Activated CD8-positive, alpha-beta T cell treated with anti-CD3 and anti-CD28 coated beads for 36 hours (primary cell): ENCODE measurements at places on chromosomes 6 and 20. TPM values are rescaled to one million over a fixed set of nuclear protein-coding genes. Genes with fewer than 3 reads are reported as not detected.

GRCh38 chr6:131909408-131910218 is 41.6 kb downstream of the CCN2 start:
- peak; percentile 87 for DNase-seq

- no peak for DNase-seq
Measured at GRCh38 chr6:95693108-95693507, 115.8 kb downstream of the MANEA start.

GRCh38 chr6:162360901-162361567 is 366.5 kb downstream of the PRKN start:
- DNase-seq = no peak

DNA sequence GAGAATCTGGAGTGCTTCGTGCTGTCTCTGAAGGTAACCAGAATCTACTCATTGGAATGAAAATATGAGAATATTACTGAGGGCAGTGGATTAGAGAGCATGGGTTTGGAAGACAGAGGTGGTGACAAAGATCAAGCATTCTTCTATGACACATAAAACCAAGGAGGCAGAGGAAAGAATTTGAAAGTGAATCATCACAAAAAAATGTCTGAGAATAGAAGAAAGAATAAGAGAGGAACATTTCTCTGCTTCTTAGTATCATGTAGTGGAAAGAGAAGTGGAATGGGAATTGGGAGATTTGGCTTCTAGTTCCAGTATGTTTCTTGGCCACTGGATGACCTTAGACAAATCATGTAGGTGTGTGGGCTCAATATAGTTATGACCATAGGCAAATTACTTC is 474.0 kb downstream of the TFAP2B start:
- DNase-seq = no peak

CLDN20 gene
- not detected for total RNA-seq

NDUFAF5 gene
- 28.4 TPM for total RNA-seq

GRCh38 chr6:23414051-23414445 is 712.0 kb upstream of the NRSN1 start:
- no peak for DNase-seq

DNA sequence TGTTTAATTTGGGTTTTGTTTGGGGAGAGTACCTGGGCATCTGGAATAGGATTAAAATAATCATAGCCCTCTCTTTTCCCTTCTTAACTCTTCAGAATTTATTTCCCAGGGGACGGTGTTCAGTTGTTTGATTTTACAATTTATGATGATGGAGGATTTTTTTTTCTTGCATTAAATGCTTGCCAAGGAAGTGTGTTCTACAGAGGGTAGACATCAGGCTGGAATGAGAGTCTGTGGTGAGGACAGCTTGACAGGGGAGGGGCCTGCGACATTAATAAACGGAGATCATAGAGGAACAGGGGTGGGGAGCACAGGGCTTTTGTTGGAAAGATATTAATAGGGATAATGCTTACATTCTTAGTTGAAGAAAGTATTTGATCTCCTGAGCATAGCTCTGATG is 297.5 kb downstream of the CLIC5 start:
- no peak for DNase-seq

GRCh38 chr6:110597761-110598160 is 121.3 kb upstream of the SLC22A16 start:
- DNase-seq = no peak

PROKR2 gene
- total RNA-seq = not detected

DNA sequence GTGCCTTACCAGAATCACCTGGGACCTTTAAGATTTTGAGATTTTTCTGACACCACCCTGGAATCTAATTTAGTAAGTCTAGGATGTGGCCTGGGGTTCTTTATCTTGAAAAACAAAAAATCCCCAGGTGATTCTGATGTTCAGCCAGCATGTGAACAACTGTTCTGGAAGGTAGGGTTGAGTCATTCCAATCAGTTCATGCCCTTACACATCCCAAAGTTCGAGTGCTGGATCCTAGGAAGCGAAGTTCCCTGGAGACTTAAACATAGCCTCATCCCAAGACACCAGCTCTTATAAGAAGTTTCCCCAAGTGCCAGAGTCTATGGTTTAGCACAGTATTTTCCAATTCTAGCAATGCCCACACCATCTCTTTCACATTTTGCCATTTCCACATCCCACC is 6.3 kb upstream of the TSHZ2 start:
- DNase-seq = no peak

DNA sequence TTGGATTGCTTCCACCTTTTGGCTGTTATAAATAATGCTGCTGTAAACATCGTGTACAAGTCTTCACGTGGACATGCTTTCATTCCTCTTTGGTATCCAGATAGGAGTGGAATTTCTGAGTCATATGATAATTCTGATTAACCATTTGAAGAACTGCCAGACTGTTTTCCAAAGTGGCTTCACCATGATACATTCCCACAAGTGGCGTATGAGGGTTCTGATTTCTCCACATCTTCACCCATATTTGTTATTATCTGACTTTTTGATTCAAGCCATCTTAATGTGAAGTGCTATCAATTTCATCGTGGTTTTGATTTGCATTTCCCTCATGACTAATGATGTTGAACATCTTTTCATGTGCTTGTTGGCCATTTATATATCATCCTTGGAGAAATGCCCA is 2.9 kb upstream of the SNRPB start:
- no peak for DNase-seq

DYNLT2 gene
- total RNA-seq = 2.2 TPM

DNA sequence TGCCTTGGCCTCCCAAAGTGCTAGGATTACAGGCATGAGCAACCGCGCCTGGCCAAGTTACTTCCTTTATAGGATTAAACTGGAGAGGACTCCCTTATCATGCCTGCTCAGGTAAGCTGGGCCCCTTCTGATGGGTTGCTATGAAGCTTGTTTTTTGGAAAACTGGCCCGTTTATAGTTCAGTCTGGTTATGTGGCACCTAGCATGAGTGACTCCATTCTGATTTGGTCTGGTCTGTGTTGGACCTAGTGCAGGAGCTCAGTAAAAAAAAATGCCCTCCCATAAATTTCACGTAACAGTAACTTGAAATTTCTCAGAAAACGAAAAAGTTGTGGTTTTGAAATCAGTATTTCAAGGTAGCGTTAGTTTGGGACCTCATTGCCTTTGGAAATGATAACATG is 448.4 kb downstream of the HACE1 start:
- DNase-seq = no peak

DNA sequence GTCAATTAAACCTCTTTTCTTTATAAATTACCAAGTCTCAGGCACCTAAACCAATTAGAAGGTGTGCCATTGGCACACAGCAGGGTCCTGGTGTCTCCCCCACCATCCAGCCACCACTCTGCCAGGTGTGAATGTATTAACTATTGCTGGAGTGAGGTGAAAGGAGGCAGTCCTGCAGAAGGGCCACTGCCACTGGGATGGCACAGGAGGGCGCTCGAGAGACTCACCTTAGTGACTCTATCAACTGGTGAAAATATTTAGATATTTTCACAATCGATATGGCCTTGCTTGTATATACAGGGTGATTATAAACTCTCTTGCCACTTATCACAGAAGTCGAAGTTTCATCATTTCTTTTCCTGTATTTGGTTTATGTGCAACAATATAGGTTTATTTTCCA is 145.6 kb upstream of the ESR1 start:
- no peak for DNase-seq

GRCh38 chr6:111381123-111381522 is 101.9 kb downstream of the REV3L start:
- no peak for DNase-seq

DNA sequence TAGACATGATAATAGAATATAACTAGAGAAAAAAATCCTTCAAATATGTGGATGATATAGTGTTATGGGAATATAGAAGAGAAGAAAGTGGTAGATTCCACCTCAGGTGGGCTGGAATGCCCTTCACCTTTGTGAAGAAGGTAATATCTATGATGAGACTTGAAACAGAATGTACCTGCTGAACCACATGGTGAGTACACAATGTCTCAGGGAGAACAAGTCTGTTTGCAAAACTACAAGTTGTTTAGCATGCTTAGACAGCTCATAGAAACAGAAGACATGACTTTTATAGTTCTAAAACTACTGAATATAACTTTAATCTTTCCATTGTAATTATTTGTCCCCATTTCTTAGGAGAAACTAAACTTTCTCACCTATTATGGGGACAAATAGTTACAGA is 12.2 kb downstream of the C6orf58 start:
- no peak for DNase-seq

DNA sequence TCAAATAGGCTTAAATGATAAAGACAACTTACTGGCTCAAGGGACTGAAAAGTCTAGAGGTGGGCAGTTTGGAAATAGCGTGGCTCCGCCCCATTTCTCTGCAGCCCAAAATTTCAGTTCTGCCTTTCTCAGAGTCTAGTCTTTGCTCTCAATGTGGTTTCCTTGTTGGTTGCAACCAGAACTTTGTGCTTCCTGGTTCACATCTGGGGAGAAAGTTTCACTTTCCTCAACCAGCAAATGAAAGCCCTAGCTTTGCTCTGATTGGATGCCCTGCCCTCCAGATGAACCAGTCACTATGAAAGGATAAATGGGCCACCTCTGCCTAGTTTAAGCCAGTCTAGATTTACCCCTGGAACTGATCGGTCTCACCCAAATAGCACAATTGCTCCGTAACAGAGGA is 14.9 kb downstream of the SYCP2L start:
- no peak for DNase-seq

DNA sequence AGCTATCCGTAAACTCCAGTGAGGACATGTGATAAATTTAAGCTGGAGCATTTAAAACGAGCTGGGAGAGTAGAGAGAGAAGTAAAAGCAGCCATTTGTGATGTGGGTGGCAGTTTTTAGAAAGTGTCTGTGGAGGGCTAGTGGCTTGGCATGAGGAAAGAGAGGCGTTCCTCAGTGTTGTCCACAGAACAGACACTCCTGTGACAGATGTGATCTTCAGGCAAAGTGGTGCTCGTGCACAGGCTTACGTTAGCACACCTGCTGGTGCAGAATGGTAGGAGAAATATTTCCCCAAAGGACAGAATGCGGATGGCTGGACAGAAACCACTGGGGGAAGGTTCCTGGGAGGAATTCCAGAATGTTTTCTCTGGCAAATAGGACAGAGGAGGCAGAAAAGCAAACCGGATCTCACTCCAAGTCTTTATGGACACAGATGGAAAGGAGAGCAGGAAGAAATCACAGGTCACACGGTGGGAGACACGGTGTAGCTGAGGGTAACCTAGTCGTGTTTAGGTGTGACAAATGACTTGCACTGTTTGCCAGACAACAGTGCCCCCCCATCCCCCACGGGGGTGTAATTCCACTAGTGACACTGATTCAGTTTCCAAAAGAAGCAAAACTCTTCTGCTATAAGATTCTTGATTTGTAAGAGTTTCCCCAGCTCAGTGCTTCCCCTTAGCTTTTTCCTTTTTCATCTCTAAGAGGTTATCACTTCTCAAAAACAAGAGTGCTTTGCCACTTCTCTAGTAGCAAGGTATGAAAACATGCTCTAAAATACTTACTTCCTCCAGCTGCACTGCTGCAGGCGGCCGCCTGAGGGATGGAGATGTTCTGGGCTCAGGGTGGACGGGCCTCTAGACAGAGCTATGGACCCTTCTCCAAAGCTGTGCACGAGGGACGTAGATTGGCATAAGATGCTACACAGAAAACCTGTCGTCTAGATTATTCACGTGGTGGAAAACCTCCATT is 293.2 kb downstream of the QKI start:
- no peak for DNase-seq

DNA sequence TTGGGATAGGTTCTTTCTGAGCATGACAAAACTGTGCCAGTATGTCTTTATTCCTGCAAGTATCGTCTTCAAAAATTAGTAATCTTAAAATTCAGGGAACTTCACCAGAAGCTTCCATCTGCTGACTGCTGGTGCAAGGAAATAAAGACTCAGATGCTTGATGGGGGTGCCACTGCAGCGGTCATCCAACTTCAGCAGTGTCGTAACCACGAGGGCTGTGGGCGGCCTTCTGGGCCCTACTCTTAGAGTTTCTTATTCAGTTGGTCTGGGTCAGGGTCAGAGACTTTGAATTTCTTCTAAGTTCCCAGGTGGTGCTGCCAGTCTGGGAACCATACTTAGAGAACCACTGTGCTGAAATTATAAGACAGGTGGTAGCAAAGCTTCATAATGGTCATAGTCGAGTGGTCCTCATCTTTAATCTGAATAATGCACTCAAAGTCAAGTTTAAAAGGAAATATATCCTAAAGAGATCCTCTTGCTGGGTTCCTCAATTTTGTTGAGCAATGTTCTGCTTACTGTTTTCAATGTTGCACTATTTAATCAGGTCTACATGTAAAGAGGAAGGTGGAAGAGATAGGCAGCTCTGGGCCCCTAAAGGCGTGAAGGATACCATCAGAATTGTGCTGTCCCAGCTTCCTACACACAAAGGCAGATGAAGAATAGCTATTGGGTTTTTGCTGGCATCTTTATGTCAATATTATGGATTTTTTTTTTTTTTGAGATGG is 165.4 kb upstream of the GMDS start:
- no peak for DNase-seq

ZC3H12D gene
- total RNA-seq = 39.0 TPM

ACSS1 gene
- total RNA-seq = 18.2 TPM

KIFC1 gene
- total RNA-seq = 93.4 TPM

BPHL gene
- 9.5 TPM for total RNA-seq

DNA sequence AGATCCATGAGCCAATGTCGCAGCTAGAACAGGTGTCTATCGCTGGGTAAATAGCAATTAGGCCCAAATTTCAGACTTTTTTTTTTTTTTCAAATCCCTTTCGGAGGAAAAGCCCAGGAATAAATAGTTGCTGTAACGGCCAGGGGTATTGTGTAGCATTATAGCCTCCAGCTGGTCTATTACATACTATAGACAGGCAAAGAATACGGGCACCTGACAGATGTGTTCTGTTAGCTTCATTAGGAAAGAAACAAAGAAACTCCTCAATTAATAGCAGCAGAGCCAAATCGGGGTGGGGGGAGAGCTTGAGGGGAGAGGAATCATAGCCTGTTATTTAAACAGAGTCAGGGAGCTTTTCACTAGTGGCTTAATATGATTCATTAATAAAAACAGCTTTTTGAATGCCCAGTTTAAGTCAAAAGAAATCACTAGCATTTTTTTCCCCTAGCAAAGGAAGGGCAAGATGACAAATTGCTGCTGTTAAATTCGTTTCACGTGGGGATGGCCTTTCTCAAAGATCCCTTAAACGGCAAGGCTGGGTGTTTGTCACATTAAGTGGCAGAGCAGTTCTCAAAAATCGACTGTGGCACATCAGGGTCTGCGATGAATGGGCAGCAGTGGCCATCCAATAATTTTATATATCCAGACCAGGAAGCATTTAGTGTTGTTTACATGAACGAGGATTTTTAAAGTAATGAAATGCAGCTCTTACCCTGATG is 139.4 kb downstream of the ID4 start:
- no peak for DNase-seq
